ENCODE measurements at places on chromosomes 6 and 20.

DNA sequence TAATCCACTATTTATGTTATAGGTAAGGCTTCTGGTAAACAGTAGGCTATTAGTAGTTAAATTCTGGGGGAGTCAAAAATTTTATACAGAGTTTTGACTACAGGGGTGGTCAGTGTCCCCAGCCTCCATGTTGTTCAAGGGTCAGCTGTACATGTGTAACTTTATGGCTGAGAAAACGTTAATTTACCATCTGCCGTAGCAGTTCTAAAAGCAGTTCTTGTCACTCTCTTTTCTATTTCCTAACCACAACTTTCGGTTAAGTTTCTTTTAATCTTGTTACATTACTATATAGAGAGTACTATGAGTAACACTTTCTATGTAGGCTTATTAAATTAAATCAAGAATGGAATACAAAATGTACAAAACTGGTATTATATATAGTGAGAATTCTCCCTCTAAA lies 21.6 kb upstream of the KIF6 start:
- DNase-seq = no peak

- DNase-seq = no peak
Measured at GRCh38 chr20:58627212-58628072, 23.6 kb upstream of the STX16 start.

DNA sequence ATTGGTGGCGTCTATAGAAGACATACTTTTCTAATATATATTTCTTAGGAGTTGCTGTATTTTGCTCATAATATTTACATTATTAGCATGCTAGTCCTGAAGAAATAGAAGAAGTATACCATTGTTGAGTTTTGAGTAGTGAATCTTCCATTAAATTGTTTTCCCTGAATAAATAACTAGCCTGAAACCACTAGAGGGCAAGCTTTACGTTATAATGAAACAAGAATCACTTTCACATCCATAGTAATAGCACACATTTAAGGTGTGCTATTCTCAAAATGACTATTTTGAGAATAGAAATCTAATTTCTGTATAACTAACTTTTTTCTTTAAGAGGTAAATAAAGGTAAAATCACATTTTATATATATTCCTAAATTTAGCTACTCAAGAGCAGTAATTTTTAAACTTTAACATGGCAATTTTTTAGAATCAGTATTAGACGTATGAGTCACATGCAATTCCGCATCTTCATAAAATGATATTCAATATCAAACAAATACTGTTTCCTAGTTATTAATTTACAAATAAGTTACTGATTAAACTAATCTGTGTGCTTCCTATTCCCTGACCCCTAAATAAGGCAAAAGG lies 213.2 kb upstream of the MANEA start:
- DNase-seq = no peak

GRCh38 chr20:63740627-63741353 lies 1.2 kb downstream of the SLC2A4RG start:
- no peak for DNase-seq

Measured in cortex of kidney (tissue), 1 donor.